ENCODE measurements at places on chromosomes 12 and 14. TPM values are rescaled to one million over a fixed set of nuclear protein-coding genes. Genes with fewer than 3 reads are reported as not detected.
A peak's percentile ranks its signal among the peaks of the same experiment; 100 is the strongest.

The KERA gene
- total RNA-seq: not detected

The KRT74 gene
- total RNA-seq: not detected

GRCh38 chr14:76953311-76953945 lies 75.1 kb downstream of the IRF2BPL start:
- peak; percentile 54 for DNase-seq

GRCh38 chr14:20327005-20327869 lies 5.8 kb downstream of the CCNB1IP1 start:
- DNase-seq: no peak

- DNase-seq: no peak
Observed at GRCh38 chr12:115648463-115648862, 629.0 kb downstream of the MED13L start.

Data from activated naive CD8-positive, alpha-beta T cell treated with anti-CD3 and anti-CD28 coated beads for 36 hours (primary cell).